Cerebellar nuclear complex (tissue), 1 donor: ENCODE measurements at places on chromosomes 11 and 22.

DNA sequence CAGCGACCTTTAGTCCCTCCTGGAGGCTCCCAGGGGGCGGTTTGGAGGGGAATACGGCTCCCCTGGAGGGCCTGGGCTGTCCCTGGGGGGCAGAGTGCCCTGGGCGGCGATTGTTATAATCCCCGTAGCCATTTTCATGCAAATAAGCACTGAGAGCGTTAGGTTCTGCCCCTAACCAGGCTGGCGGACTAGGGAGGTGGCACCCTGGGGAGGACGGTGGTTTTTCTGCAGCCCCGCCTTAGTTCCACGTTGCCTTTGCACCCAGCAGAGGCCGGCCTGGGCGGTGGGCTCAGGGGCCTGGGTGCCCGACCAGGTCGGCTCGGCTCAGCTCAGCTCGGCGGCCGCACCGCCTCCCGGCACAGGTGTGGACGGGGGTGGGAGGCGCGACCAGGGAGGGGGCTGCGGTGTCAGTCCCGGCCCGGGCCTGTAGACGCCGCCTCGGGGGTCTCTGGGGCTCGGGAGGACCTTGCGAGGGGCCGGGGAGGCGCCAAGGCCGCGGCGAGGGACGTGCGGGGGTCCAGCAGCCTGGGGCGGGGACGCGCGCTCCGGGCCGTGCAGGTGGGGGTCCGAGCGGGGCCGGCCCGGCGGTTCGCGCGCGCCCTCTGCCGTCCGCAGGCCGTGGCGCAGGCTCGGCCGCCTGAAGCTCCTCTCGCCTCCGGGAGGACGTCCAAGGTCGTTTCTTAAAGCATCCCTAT lies 2.3 kb upstream of the DUSP8 start:
- DNase-seq = no peak

DNA sequence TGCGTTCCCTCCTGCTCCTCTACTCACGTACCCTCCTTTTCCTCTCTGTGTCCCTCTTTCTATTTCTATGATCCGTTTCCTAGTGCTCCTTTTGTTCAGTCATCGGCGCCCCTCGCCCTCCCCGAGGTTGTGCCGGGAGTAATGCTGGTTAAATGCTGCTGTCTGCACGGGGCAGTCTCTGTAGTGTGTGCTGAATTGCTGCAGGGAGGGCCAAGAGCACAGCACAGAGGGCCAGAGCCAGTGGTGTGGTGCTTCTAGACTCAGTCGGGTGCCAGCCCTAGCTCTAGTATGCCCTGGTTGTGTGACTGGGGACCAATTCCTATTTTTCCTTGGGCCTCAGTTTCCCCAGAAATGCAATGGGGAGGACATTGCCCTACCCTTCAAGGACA lies 98.3 kb downstream of the PKNOX2 start:
- DNase-seq = no peak

GRCh38 chr11:404551-405264 lies 10.1 kb downstream of the SIGIRR start:
- no peak for DNase-seq

- DNase-seq = no peak
Measured at GRCh38 chr11:69907611-69908010, 88.4 kb upstream of the FGF3 start.

DNA sequence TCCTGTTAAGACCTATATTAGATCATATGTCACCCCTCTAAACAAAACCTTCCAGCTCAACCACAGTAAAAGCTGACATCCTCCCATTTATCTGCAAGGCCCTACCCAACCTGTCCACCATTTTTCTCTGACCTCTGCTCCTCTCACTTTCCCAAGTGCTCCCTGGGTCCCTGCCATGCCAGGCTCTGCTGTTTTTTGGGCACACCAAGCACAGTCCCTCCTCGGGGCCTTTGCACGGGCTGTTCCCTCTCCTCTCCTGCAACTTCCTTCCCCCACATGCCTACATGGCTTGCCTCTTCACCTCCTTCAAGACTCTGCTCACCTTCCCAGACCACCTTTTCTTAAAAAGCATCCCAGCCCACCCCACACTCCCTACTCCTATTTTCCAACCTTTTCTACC lies 9.8 kb downstream of the TST start:
- no peak for DNase-seq

- DNase-seq = no peak
Measured at GRCh38 chr11:62747475-62748160, 6.3 kb downstream of the ZBTB3 start.

- no peak for DNase-seq
Measured at GRCh38 chr11:46674463-46675287, 25.7 kb downstream of the ARHGAP1 start.
